Hindlimb muscle (tissue), 1 donor: ENCODE measurements at places on chromosomes 16 and 17.

- no peak for DNase-seq
Measured at GRCh38 chr17:77572851-77573250, 385.7 kb upstream of the TNRC6C start.

GRCh38 chr17:40019140-40019991 is 4.1 kb downstream of the CSF3 start:
- peak; percentile 42 for DNase-seq

GRCh38 chr17:4317610-4318009 is 48.9 kb downstream of the UBE2G1 start:
- DNase-seq, result no peak

DNA sequence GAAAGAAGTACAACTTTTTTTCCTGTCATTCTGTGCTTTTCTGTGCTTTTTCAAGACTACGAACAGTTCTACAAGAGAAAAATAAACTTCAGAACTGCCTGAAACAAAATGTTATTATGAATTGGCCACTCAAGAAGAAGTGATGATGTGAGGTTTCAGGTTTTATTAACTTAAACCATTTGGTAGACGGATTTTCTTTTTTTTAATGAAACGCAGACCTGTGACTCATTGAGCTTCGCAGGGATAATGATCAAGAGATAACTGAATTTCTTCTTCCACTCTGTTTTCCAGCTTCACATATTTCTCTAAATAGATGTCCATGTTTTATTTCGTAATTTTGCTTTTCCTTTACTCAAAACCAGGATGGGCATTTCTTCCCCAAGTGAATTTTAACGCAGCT is 32.7 kb downstream of the AIPL1 start:
- no peak for DNase-seq

DNA sequence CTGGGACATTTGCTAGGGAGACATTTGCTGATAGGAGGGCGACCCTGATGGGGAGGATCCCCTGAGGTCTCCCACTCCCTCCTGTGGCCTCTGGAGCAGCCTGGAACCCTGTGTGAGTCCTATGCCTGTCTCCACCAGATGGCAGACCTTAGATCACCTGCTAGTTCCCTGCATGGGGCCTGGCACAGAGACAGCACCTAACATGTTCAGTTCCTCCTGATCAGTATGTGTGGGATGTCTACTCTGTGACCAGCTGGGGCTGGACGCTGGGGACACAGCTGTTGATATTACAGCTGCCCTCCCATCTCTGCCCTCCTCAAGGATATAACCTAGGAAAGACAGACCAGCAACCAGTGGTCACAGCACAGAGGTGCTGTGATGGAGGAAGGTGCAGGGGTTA is 1.1 kb upstream of the ADCY7 start:
- DNase-seq, result no peak

DNA sequence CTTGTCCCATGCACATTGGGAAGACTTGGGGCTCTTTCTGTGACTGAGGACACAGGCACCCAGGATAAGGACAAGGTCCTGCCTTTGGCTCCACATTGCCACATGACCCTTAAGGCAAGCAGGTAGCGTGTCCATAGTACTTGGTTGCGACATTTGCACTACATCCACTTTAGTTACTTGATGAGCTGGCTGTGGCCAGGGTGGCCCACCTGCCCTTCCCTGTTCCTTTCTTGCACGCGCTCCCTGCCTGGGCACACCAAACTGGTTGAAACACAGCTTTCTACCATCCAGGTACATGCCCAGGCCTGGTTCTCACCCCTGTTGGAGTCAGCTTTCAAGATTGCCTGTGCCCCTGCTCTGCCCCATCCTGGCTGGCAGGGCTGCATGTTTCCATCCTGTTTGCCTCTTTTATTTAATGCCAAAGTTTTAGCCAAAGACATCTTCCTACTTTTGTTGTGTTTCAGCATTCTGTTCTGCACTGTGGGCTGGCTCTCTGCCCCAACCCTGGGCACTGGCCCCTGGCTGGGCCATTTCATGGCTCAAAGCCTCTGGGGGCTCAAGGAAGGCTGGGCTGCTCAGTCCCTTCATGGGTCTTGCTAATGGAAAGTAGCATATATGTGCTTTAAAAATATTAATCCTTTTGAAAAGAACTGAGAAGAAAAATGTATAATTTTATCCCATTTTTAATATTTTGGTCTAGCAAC is 3.2 kb downstream of the B3GNT9 start:
- no peak for DNase-seq

DNA sequence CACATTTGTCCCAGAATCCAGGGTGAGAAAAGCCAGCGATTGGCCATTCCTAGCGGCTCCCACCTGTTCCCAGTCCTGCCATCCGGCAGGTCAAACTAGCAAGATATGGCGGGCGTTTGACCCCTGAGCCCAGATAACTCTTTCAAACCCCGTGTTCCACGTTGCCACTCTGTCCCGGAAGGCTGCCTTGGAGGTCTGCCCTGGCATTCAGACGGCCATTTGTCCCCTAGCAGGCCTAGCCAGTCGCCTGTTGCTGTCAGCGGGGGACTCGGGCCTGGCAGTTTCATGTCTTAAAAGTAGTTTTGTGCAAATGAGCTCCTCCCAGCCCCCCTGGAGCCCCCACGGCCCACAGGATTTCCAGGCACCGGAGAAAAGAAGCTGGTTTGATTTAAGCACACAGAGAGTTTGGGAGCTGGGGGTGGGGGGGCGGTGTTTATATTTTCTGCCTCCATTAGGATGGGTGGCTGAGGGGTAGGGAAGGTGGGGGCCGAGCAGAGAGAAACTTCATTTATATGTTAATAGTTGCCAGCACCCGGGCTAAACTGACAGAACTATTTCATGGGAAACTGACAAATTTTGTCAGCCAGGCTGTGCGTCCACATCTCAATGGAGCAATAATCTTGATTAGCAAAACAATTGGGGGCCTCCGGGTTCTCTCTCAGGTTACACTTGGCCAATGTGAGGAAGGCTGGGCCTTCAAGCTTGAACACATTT is 240.9 kb upstream of the SALL1 start:
- no peak for DNase-seq

DNA sequence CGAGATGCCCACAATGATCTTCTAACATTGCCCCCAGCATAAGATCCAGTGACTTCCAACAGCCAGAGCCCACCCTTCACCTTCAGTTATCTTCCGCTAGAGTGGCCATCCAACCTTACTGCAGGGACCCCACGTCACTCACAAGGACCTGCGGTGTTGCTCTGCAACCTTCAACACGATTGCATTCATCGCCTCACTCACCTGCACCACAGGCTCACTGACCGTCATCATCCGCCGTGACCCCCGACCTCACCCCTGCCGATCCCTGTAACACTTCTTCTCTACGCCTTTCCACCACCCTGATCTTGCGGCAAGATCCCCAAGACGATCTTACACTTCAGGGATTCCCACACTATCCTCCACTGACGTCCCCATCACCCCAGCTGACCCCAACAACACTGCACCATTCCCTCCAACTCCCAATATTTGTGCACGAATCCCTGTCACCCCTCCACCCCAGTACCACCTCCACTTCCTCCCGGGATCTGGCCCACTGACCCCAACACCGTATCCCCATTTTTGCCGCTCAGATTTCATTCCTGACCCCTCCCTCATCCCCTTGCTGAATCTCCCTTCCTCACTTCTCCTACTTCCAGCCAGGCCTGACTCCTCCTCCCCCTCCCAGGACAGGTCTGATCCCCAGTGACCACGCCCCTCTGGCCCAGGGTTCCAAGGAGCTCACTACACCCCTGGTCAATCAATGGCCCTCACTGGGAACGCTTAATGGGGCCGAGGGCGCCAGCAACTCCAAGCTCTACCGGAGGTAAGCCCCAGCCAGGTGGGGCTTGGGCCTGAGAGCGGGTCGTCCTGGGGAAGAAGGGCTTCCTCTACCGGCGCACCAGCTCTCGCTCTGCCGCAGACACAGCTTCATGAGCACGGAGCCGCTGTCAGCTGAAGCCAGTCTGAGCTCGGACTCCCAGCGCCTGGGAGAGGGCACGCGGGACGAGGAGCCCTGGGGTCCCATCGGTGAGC is 7.6 kb downstream of the RUNDC3A start:
- no peak for DNase-seq

GRCh38 chr17:83195330-83196023 is 116.1 kb downstream of the METRNL start:
- no peak for DNase-seq

DNA sequence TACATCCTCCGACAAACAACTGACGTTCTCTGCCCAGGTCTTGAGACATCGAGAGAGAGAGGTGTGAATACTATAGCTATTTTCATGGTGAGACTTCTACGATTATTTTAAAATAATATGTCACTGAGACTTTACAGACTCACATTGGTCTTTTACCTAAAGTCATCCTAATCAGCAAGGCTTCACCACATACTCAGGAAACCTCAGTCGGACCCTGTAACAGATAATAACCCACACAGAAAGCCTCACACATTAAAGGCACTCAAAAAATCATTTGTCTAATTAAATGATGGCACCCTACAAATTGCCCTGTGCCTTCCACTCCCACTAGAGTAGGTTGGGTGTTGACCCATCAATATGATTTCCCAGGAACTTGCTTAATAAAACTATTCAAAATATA is 19.8 kb upstream of the SLC39A11 start:
- no peak for DNase-seq

DNA sequence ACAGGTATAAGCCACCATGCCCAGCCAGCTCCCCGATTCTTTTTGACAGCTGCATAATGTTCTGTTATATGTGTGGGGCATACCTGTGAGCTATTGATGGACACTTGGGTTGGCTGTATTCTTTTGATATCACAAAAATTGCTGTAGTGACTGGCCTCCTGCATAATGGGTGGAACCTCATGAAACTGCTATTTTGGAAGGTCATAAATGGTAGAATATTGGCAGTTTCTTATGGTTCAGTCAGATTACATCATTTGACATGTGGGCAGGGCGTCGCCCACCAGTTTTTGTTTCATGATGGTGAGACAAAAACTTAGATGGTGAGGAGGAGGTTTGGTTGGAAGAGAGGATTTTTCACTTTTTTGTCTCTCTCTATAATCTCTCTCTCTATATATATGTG is 26.7 kb upstream of the POLR3E start:
- DNase-seq, result no peak

- DNase-seq, result peak; percentile 23
Measured at GRCh38 chr17:33989361-33990148, 265.5 kb upstream of the CCL2 start.

- no peak for DNase-seq
Measured at GRCh38 chr16:21656795-21657768, 4.7 kb upstream of the IGSF6 start.

DNA sequence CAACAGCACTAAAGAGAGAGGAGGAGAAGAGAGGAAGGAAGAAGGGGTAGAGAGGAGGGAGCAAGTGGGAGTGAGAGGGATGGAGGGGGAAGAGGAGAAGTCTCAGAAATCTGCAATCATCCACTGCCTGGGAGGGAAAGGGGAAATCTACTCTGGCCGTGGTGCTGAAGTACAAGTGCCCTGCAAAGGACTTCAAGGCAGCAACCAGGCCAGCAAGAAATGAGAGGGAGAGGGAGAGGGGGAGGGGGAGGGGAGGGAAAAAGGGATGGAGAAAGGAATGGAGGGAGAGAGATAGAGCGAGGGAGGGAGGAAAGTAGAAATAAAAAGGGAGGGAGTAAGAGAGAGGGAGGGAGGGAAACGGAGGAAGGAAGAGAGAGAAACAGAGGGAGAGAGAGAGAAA is 130.8 kb upstream of the EEF2KMT start:
- DNase-seq, result no peak

DNA sequence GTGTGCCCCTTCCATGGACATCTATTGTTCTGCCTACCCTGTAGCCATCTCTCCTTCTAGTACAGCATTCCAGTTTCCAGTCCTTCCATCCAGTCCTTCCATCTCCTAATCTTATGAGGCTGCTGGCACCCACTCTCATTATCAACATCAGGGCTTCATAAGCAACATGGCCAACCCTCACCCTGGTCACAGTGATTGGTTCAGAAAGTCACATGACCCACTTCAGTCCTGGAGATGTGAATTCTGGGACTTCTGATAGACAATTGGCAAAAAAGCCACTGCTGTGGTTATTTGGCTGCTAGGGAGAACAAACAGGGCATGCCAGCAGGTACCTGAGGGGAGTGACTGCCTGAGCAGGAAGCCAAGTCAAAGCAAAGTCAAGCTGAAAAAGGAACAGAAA is 164.7 kb upstream of the C16orf82 start:
- no peak for DNase-seq

GRCh38 chr17:48470388-48471034 is 40.5 kb upstream of the SKAP1 start:
- DNase-seq, result no peak

DNA sequence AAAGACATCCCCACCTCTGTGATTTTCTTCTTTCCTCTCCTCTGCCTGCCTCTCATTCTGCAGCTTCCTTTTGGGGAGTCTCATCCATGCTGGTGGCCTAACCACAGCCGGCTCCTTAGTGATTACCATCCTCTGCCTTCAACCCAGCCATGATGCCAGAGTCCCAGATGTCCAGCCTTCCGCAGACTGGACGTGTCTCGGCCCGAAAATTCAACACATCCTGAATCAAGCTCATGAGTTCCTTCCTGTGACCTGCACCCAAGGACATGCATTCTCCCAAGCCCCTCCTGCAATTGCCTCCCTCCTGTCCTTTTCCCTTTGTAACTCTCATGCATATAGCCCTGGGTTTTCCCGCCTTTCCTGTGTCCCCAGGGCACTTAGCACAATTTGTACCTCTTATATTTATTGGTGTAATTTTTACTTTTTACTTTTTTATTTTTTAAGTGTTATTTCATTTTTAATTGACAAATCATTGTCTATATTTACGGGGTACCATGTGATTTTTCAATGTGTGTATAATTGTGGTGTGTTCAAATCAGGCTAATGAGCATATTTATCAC is 1.2 kb upstream of the SLC13A5 start:
- DNase-seq, result no peak

DNA sequence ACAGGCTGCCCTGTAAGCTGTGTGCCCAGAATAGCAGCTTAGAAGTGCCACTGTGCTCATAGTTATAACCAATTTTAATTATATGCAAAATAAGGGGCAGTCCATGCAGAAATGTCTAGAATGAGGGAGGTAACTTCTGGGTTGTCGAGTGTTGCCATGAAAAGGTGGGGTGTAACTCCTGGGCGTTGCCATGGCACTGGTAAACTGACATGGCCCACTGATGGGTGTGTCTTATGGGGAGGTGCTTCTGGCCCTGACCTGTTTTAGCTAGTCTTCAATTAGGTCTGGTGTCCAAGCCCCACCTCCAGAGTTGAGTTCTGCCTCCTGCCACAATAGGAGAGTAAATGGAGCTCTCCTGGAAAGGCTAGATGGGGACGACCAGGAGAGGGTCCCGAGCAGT is 120.6 kb downstream of the SALL1 start:
- no peak for DNase-seq

DNA sequence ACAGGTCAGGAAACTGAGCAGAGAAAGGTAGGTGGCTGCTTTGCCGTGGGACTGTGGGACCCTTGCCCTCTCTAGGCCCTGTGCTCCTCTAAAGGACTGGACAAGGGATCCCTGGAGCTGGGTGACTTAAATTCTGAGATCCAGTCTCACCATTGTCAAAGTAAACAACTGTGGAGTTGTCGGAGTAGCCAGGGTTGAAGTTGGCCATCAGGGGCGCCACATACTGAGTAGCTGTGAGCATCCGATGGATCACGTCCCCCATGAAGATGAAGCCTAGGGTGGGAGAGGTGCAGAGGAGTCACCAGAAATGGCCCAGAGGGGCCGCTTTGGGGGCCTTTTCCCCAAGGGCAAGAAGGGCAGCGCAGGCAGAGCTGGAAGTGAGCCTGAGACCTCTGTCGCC is 43.5 kb downstream of the PLXDC1 start:
- DNase-seq, result no peak
